ENCODE measurements at places on chromosomes 3 and 15. TPM values are rescaled to one million over a fixed set of nuclear protein-coding genes. Genes with fewer than 3 reads are reported as not detected.

The GOLGA8Q gene
- not detected for total RNA-seq

The TRIM69 gene
- 56.9 TPM for total RNA-seq

The CTXND1 gene
- not detected for total RNA-seq

The SPATA12 gene
- not detected for total RNA-seq

The NRROS gene
- 15.8 TPM for total RNA-seq

The ALAS1 gene
- 27.1 TPM for total RNA-seq

The FBXW12 gene
- not detected for total RNA-seq

The SLC2A2 gene
- total RNA-seq, result 0.29 TPM

The TBC1D2B gene
- 90.2 TPM for total RNA-seq

The DUOX1 gene
- 0.35 TPM for total RNA-seq

The SLC9C1 gene
- total RNA-seq, result not detected

The SAXO2 gene
- total RNA-seq, result 19.6 TPM

The SKOR1 gene
- total RNA-seq, result 0.79 TPM

The SHC4 gene
- 0.13 TPM for total RNA-seq

The AGBL1 gene
- total RNA-seq, result not detected

The TGM4 gene
- not detected for total RNA-seq

The FAM174B gene
- total RNA-seq, result 12.3 TPM

The SLC9A9 gene
- 11.2 TPM for total RNA-seq

The ACY1 gene
- 18.6 TPM for total RNA-seq

The CFAP100 gene
- total RNA-seq, result not detected

The UBXN7 gene
- 74.8 TPM for total RNA-seq

The FAM43A gene
- 14.2 TPM for total RNA-seq

The ANKUB1 gene
- total RNA-seq, result not detected

The CLDN1 gene
- 0.20 TPM for total RNA-seq

The SPSB4 gene
- total RNA-seq, result not detected

The MKRN3 gene
- total RNA-seq, result 2.9 TPM

The GTF2E1 gene
- total RNA-seq, result 28.5 TPM

The MNS1 gene
- not detected for total RNA-seq

The C3orf49 gene
- total RNA-seq, result not detected

The RTP1 gene
- total RNA-seq, result not detected
